ENCODE measurements at places on chromosomes 5 and 9.

DNA sequence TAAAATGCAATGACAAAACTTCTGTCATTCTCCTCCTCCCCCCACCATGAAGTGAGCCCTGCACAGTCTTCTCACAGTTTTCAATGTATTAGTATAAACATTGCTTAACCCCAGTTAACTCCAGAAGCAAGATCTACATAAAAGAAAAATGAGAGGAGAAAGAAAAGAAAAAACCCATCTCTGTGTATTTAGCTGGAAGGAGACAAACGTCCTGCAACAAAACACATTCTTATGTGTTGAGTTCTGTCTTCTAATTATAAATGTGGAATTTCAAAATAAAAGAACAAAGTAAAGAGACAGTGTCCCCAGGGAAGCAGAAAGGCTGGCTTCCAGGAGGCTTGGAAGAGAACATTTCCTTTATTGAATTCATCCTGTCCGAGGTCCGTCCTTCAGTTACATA lies 491.9 kb upstream of the TUSC1 start:
- peak; percentile 26 for DNase-seq

DNA sequence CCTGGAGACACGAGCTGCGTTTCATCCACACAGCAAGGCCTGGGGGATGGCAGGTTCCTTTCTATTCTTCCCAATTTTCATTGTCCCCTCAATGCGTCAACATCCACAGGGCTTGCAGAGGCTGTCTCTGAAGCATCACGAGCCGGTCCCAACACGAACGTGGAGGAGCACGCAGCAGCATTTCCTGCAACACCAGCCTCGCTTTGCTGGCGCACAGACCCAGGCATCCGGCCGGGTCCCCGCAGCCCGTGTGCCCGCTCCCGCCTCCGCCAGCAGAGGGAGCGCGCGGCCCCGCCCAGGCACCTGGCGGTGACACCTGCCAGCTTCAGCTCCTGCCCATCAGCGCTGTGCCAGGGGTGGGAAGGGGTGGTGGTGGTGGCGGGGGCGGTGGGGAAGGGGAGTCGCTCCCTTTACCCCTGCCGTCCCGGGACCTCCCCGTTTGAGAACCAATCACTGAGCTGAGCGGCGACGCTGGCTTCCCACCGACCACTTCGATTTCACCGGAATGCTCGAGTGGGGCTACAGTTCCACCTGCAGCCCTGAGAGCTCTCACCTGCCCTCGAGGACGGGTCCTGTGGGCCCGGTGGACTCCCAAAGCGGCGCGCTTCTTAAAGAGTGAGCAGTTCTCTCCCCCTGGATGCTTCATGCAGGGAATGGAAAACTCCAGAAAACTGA lies 464.5 kb downstream of the ICE1 start:
- DNase-seq, result peak; percentile 19

GRCh38 chr5:172806897-172807672 lies 27.0 kb upstream of the ERGIC1 start:
- peak; percentile 96 for DNase-seq

DNA sequence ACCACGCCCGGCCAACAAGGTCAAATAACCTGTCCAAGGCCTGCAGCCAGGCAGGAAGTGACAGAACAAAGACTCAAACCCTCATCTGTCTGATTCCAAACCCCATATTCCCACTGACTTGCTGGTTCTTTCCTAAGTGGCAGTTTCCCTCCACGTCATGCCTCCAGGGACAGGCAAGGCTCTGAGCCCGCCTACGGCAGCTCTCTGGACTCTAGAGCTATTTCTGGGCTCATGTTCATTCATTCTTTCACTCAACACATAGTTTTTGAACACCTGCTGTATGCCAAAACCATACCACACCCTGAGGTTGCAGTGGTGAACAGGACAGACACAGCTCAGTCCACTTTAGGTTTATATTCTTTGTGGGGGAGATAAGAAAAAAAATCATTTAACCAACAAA lies 5.2 kb upstream of the FBP1 start:
- DNase-seq, result peak; percentile 25

GRCh38 chr9:83006378-83006777 lies 56.6 kb downstream of the RASEF start:
- DNase-seq, result no peak

GRCh38 chr9:105973951-105974351 lies 279.6 kb downstream of the TMEM38B start:
- DNase-seq, result no peak

DNA sequence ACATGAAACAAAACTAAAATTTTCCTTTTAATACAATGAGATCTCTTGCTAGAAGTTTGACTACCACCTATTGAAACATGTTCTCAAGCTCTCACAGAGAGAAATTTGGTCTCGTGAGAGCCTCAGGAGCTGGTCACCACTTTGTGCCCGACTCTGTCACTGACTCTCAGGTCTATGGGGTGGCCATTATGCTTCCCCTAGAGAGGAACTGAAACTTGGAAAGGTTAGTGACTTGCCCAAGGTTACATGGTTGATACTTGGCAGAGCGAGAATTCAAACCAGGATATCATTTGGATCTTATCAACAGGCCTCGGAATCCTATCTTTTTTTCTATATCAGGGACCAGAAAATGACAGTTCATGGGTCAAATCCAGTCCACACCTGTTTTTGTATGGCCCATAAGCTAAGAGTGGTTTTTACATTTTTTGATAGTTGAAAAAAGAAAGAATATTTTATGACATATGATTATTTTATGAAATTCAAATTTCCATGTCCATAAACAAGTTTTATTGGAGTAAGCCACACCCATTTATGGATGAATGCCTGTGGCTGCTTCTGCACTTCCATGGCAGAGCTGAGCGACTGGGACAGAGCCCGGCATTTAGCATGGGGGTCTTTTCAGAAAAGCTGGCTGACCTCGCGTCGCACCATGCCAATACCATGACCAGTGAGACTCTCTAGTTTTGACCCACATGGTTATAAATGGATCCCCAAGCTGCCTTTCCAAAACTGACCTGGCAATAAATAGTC lies 44.8 kb upstream of the EQTN start:
- no peak for DNase-seq

DNA sequence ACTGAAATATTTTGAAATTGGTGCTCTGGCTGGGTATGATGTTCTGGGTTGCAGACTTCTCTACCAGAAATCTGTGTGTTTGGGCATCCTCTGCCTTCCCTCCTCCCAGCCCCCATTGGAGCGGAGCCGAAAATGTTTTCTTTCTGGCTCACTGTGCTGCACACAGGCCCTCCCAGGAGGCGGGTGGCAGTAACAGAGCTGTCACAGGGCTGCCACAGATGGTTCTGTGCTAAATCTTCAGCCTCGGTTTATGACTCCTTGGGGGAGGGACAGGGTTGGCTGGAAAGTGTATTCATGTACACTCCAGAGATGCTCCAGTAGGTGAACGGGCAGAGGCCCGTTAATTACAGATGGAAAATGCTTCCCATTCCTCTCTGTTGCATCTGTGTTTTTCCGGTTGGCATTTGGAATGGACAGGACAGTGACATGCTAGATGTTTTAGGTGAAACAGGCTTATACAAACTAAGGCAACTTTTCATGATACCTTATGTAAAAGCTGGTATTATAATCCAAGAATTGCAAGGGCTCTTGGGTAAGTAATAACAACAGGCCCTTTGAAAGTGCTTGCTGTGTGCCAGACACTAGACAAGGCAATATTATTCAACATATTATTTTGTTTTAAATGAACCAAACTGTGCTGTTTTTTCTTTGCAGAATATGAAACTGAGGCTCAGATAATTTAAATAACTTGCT lies 180.2 kb downstream of the ADCY2 start:
- no peak for DNase-seq

- DNase-seq, result no peak
These were observed 12.7 kb downstream of the STK10 start for GRCh38 chr5:172175263-172175719.

- DNase-seq, result peak; percentile 53
These were observed 579 bp downstream of the SLC12A7 start for GRCh38 chr5:1111241-1111726.

- peak; percentile 89 for DNase-seq
These were observed 14.3 kb downstream of the MCCC2 start for GRCh38 chr5:71601222-71602026.

DNA sequence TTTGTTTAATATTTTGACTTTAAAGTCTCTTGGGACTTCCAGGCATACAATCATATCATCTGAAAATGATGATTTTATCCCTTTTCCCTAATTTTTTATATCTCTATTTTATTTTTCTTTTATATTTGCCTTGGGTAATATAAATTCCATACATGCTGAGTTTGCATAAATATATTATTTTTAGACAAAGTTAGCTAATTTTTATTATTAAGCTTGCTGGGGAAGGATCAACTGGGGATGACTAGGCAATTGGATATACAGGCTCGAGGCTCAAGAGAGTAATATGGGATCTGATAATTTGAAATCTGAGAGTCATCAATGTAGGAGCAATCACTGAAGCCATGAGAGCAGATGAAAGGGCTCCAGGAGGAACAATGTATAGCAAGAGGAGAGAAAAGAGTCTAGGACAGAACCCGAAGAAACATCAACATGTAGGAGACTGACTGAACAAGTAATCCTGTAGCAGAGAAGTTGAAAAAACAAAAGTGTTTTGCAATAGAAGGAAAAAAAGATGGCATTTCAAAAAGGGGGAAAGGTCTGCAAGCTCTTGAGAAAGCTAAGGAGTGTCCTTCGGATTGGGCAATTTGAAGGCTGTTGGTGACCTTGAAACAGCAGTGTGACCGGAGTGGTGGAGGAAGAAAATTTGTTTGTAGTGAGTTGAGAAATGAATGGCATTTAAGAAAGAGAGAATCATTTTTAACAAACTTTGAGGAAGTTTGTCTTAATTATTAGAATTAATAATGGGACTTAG lies 17.0 kb upstream of the RHOBTB3 start:
- no peak for DNase-seq

DNA sequence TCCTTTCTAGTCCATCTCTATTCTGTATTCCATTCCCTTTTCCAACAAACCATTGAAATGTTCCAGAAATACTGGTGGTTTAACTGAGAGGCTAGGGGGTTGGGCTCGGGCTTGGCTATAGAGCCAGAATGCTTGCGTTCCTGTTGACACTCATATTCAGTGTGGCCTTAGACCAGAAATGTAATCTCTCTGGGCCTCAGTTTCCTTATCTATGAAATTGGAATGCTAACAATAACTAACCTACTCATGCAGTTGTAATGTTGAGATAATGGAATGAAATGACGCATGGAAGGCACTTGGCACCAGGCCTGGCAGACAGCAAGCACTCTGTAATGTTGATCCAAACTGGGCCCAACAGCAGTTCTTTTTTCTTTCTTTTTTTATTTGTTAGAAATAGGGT lies 26.8 kb downstream of the JADE2 start:
- peak; percentile 79 for DNase-seq

- DNase-seq, result peak; percentile 62
These were observed 18.5 kb upstream of the SNX2 start for GRCh38 chr5:122756264-122756911.

DNA sequence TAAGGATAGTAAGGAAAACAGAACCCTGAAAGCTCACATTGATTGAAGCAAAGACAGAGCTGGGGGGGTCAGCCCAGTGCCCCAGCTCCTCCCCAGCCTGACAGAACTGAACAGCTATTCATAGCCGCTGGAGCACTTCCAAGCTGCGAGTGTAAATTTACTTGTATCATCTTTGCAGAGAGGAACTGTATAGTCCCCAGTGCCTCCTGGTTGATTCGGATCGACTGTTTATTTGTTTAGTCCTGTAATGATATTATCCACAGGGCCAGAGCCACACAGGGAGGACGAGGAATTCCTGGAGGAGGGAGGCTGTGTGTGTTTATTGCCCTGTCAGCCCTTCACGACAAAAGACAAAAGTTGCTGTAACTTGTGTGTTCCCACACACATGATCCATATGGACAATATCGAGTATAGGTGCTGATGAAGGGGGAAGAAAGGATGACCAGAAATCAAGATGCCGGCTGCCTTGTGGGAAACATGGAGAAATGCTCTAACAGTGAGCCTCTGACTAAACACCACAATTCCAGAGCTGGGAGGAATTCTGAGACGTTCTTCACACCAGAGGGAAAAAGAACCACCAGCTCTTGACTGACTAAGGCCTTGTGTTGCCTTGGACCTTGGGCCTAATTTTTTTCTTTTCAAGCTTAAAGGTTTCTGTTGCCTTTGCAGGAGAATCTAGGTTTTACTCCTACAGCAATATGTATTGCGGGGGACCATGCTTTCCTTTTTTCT lies 31.1 kb downstream of the FOXD1 start:
- peak; percentile 26 for DNase-seq

GRCh38 chr9:14511452-14511851 lies 181.8 kb downstream of the ZDHHC21 start:
- DNase-seq, result peak; percentile 40

- peak; percentile 66 for DNase-seq
These were observed 52.7 kb upstream of the ERCC6L2 start for GRCh38 chr9:95822583-95823431.

DNA sequence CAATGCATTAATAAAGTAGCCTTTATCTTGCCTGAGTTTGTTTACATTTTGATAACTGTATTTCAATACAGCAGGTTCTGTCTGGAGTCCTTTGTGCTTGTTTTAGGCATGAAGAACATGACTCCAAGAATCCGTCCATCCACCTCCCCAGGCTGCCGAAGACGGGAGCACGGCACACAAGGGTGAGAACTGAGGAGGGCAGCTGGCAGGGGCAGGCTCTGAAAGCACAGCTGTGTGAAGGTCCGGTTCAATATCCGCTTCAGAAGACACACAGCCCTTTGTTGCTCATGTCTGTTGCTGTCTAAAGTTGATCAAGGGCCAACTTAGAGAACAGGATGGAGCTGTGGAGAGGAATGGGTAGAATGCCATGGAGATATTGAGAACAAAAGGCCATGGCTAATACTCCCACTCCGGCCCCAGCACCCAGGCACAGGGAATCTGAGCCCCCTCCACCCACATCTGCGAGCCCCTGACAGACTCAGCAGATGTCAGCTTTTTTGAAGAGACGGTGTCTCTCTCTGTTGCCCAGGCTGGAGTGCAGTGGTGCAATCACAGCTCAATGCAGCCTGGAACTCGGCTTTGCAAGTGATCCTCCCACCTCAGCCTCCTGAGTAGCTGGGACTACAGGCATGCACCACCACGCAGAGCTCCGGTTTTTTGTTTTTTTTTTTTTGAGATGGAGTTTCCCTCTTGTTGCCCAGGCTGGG lies 58.5 kb upstream of the GNE start:
- DNase-seq, result no peak

DNA sequence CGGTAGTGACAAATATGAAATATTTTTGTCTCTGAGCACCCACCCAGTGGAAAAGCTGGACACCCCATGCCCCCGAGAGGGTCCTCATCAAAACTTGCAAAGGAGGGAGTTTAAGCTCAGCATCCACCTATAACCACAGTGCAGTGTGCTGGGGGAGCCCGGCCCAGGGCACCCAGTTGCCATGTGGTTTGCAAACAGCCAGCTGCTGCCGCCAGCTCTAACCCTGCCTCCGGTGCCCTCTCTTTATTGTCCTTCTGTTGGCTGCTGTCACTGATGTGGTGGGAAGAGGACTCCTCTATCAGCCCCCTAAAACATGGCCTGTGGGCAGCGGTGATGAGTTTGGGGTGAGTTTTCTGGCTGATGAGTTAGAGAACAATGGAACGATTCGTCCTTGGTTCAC lies 160.9 kb upstream of the MVB12B start:
- peak; percentile 2 for DNase-seq

GRCh38 chr5:179927824-179928223 lies 20.1 kb upstream of the TBC1D9B start:
- DNase-seq, result no peak
